Ureter (tissue), 1 donor: ENCODE measurements at places on chromosomes 2 and 18. TPM values are rescaled to one million over a fixed set of nuclear protein-coding genes. Genes with fewer than 3 reads are reported as not detected.

GRCh38 chr2:46893269-46893939 is 22.2 kb downstream of the MCFD2 start:
- no peak for DNase-seq

GRCh38 chr2:96847586-96847985 is 3.8 kb upstream of the ANKRD23 start:
- DNase-seq: no peak

The GAD1 gene
- 0.57 TPM for total RNA-seq

The SNORC gene
- 7.3 TPM for total RNA-seq

DNA sequence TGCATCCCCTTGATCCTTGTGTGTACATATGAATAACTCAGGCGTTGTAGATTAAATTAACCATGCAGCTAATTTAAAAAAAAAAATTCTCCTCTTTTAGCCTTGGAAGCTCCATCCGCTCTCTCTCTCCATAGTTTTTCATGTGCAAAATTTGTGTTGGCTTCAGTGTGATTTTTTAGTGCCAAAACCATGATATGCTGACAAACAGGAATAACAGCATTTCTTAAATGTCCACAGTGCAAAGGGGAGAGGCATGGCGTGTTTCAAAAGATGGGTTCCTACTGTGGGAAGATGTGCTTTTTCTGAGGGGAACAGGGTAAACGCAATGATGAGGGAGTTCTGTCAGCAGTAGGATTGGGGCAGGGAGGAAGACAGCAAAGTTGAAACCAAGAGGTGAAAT is 247.0 kb downstream of the ICOS start:
- no peak for DNase-seq

The TRAPPC12 gene
- 173 TPM for total RNA-seq

- DNase-seq: peak; percentile 42
Observed at GRCh38 chr2:854460-854859, 96.2 kb upstream of the SNTG2 start.

DNA sequence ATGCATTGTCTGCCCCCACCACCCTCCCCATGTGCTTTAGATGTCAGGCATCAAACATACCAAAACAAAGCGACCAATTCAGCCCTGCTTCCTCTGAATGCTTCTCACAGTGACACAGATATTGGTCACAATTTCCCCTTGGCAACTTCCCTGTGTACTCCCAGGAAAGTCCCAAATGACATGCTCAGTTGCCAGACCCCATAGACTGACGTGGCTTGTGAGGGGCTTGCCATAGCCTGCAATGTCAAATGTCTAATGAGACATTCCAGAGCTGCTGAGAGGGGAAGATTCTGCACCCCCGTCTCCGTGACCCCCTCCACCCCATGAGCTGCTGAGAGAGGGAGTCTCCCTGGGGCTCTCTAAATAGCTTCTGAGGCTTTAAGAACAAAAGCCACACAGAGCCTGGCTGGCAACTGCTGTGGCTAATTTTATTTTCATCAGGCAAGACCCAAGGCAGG is 47.3 kb downstream of the RFTN2 start:
- DNase-seq: no peak

The ATP9B gene
- total RNA-seq: 69.6 TPM

DNA sequence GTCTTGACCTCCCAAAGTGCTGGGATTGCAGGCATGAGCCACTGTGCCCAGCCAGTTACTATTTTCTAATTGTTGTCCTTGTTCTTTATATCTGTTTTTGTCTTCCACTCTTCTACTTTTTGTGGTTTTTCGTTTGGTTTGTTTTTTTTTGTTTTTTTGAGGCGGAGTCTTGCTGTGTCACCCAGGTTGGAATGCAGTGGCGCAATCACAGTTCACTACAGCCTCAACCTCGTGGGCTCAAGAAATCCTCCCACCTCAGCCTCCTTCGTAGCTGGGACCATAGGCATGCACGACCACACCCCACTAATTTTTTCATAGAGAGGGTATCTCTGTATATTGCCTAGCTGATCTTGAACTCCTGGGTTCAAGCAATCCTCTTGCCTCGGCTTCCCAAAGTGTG is 100.7 kb downstream of the EHBP1 start:
- no peak for DNase-seq

The TEX261 gene
- total RNA-seq: 74.5 TPM

DNA sequence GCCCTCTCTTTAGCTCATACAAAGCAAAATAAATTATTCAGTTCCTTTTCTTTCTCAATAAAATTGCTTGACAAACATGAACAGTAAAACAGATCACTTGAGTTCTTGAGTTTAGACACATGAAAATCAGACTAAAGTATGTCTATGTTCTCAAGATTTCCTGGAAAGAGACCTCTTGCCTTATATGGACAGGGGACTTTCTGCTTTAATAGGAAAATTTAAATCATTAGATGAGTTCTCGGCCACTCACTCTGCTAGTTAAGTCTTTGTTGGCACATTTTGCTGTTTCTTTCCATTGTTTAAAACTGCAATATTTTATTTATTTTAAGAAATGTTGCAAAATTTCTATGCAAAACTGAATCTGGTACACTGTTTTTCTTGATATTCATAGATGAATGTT is 207.8 kb downstream of the RND3 start:
- DNase-seq: no peak

The CNDP1 gene
- 0.31 TPM for total RNA-seq

DNA sequence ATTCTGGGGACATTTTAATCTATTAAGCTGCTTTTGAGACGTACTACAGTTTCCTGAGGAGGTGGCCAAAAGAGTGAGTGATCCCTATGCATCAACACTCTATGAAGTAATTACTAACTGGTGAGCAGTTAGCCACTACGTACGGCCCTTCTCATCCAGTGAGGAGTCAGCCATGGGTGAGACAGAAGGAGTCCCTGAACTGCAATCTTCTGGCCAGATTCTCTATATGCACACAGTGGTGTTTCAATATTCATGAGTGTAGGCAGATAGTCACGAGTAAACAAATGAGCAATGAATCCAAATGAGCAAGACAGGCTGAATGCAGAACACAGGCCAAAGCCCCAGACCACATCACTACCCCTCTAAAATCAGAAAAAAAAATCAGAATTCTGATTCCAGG is 29.8 kb upstream of the TMEM214 start:
- no peak for DNase-seq

The PRSS56 gene
- not detected for total RNA-seq
